ENCODE measurements at places on chromosomes 3 and 15.

- H3K4me3 ChIP-seq, result no peak overlapping the region
- no peaks in the 10 kb centered on the region for H3K36me3 ChIP-seq
- DNase-seq, result no peak
- no peaks in the 10 kb centered on the region for H3K27me3 ChIP-seq
Observed at GRCh38 chr15:36784098-36784670, 204.8 kb downstream of the CDIN1 start.

- no peak overlapping the region for H3K4me3 ChIP-seq
- no peaks in the 10 kb centered on the region for H3K4me1 ChIP-seq
- no peak overlapping the region for H3K27ac ChIP-seq
- H3K36me3 ChIP-seq, result no peaks in the 10 kb centered on the region
- no peaks in the 10 kb centered on the region for H3K27me3 ChIP-seq
Observed at GRCh38 chr15:89226359-89227221, 5.2 kb upstream of the RLBP1 start.

DNA sequence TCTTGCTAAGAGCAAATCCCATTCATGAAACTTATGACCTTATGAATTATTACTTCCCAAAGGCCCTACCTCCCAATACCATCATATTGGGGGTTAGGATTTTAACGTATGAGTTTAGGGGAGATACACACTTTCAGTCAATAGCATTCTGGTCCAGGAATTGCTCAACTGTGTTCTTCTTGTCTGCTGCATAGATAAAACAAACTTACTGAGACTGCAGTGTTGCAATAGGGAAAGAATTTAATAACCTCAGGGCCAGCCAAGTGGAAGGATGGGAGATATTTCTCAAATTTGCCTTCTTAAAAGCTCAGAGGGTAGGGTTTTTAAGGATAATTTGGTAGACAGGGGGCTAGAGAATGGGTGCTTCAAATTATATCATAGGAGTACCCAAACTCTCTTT, 625.8 kb downstream of the OTOL1 start:
- H3K27ac ChIP-seq, result no peak overlapping the region
- no peak overlapping the region for H3K4me3 ChIP-seq
- no peaks in the 10 kb centered on the region for H3K27me3 ChIP-seq
- H3K36me3 ChIP-seq, result no peaks in the 10 kb centered on the region
- H3K4me1 ChIP-seq, result no peaks in the 10 kb centered on the region

- no peak overlapping the region for H3K4me3 ChIP-seq
- no peak for DNase-seq
- no peaks in the 10 kb centered on the region for H3K36me3 ChIP-seq
- no peaks in the 10 kb centered on the region for H3K27me3 ChIP-seq
- no peak overlapping the region for H3K27ac ChIP-seq
Observed at GRCh38 chr3:108946292-108947285, 7.1 kb downstream of the GUCA1C start.

DNA sequence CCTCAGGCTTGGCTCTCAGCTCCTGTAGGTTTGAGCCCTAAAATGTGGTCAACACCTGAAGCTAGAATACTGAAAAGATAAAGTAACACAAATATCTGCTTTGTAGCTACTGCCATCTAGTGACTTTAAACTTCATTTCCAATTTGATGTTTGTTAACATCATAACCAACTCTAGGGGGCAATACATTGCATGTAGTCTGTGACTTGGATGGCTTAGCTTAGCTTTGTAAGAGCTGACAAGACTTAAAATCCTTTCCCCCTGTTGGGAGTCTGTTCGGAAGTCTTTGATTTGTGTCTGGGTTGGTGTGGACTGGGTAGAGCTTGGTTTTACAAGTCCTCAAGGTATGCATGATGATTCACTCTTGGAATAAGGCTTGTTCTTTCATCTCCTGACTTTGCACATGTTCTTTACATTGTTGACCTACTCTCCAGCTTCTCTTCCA, 51.7 kb downstream of the SCN11A start:
- H3K27me3 ChIP-seq, result no peaks in the 10 kb centered on the region
- no peaks in the 10 kb centered on the region for H3K4me1 ChIP-seq
- H3K4me3 ChIP-seq, result no peak overlapping the region
- H3K27ac ChIP-seq, result no peak overlapping the region
- H3K36me3 ChIP-seq, result no peaks in the 10 kb centered on the region

DNA sequence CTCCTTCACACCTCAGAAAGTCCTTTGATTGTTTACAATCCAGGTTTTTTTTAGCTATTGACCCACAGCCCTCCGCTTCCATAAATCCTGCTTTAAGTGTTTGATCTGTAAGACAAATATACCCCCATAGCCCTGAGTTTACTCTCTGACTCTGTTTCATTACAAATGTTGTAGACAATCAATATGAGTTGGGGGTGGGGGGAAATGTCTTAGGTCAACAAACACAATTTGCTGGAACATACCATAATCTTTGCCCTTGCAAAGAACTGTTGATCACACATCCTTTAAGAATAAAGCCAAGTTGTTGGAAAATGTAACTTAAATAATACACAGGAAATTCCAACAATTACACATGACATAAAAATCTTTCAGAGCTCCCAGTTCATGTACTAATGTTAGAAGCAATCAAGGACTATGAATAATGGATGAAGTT, 301.8 kb upstream of the SEMA6D start:
- no peaks in the 10 kb centered on the region for H3K27me3 ChIP-seq
- no peak overlapping the region for H3K27ac ChIP-seq
- H3K36me3 ChIP-seq, result no peaks in the 10 kb centered on the region
- no peak overlapping the region for H3K4me3 ChIP-seq
- no peak for DNase-seq

- no peak overlapping the region for H3K4me3 ChIP-seq
- H3K27me3 ChIP-seq, result no peaks in the 10 kb centered on the region
- H3K4me1 ChIP-seq, result no peaks in the 10 kb centered on the region
- DNase-seq, result no peak
- no peak overlapping the region for H3K27ac ChIP-seq
- no peaks in the 10 kb centered on the region for H3K36me3 ChIP-seq
Observed at GRCh38 chr3:176948151-176948550, 249.1 kb downstream of the TBL1XR1 start.

GRCh38 chr15:86060674-86061073, 19.0 kb upstream of the AGBL1 start:
- H3K36me3 ChIP-seq, result no peaks in the 10 kb centered on the region
- H3K27me3 ChIP-seq, result no peaks in the 10 kb centered on the region
- H3K27ac ChIP-seq, result no peak overlapping the region
- no peaks in the 10 kb centered on the region for H3K4me1 ChIP-seq

- H3K4me3 ChIP-seq, result peak within 1 kb of the TSS; percentile 64
- peak within 1 kb of the TSS; percentile 18 for H3K27ac ChIP-seq
- H3K4me1 ChIP-seq, result peaks cover 10% of the 10 kb centered on the region
- H3K27me3 ChIP-seq, result no peaks in the 10 kb centered on the region
- peak; percentile 59 for DNase-seq
- no peaks in the 10 kb centered on the region for H3K36me3 ChIP-seq
Observed at GRCh38 chr15:39919748-39920509, at the start of gene GPR176. Gene GPR176 (minus strand): TSS chr15:39920266. CDS start chr15:39920026, 240 bp downstream.

GRCh38 chr3:138066383-138066782, 49.0 kb downstream of the DZIP1L start:
- no peaks in the 10 kb centered on the region for H3K4me1 ChIP-seq
- H3K27ac ChIP-seq, result no peak overlapping the region
- no peaks in the 10 kb centered on the region for H3K36me3 ChIP-seq
- H3K4me3 ChIP-seq, result no peak overlapping the region
- DNase-seq, result no peak

DNA sequence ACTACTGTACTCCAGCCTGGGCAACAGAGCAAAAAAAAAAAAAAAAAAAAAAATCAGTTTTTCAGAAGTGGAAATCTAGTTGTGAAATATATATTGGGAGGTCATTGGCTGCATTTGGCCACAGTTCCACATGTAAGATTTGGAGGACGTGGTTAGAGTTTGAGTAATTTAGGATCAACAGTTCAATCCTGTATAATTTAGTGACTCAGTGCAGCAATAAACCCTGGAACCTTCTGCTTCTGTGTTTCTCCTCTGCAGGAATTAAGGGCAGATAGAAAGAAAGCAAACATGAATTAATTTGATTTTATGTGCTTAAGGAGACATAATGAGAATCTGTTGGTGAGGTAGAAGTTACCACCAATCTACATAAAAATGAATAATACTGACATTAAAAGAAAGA, 347.0 kb downstream of the PTPRG start:
- no peak for DNase-seq
- H3K27ac ChIP-seq, result no peak overlapping the region
- H3K4me3 ChIP-seq, result no peak overlapping the region
- H3K36me3 ChIP-seq, result no peaks in the 10 kb centered on the region
- H3K4me1 ChIP-seq, result no peaks in the 10 kb centered on the region

Data from Peyer's patch (tissue), 4 donors.